ENCODE measurements at places on chromosomes 4 and X.

DNA sequence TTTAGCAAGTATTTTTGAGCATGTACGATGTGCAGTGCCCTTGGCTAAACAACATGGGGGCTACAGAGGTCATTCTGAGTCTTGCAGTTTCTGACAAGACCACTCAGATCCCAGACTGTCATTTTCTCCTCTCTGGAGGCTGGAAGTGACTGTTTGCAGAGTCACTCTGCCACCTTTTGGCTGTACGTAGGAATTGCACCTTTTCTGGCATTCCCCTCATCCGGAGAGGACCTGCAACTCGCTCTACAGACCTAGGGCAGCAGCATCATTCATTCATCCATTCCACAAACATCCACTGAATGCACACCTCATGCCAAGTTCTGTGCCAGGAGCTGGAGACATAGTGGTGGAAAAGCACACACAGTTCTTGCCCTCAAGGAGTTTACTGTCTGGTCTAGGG, 160.4 kb upstream of the GPR101 start:
- peak; percentile 34 for DNase-seq

DNA sequence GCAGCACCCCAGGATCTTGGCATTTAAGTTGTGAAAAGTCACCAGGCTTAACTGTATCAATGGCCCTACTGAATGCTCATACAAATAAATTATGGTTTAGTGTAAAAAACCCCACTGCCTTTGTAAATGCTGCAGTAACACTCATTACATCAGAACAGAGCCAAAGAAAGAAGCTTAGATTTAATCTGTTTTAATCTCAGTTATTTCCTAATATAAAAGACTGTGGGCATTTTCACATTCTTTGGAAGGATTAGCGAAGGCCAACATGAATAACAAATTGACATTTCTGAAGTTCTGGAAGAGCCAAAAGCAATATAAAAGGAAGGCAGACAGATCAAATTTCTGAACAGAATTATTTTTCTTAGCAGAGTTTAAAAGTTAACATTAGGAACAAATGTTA, 140.0 kb upstream of the HCCS start:
- no peak for DNase-seq

DNA sequence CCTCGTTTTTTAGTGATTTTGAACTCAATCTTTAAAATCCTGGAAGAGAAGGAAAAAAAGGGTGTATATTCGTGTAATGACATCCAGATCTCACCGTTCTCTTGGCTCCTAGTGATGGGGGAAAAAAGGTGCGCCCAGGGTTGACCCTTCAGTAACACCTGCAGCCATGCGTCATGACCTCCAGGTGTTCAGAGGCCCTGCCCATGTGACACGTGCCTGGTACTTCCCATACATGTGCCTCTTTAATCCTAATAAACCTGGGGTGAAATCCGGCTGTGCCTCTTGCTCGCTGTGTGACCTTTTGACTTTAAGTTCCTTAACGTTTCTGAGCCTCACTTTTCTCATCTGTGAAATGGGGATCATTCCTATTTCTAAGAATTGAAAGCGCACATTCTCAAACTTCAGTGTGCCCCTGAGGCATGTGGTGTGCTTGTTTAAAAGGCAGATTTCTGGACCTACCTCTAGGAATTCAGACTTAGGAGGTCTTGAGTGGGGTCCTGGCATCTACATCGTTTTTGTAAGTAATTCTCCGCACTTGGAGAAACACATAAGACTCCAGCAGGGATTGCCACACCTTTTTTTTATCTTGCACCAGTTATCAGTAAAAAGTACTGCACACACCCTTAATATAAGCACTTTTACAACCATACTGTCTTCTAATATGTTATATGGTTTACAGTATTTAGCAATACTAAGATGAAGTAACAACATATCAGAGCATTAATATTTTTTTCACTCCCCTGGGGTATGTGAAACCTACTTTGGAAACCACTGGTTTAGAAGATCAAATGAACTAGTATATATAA, 90.1 kb downstream of the RELL1 start:
- DNase-seq: no peak

DNA sequence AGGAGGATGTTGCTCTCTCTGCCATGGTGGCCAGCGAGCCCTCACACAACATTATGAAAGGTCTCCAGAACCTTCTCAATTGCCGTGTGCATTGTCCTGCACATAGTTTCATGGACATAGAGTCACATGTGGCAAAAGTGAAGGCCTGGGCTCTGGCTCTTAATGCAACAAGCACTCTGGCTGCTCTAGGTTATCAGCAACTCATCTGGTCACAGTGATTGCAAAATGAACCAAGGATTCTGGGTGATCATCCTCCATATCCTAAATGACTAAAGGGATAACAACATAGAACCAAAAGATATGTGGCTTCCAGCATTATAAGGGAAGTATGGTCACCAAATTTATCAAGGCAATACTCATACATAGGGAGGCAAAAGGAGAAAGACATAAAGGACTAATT, 175.2 kb downstream of the MGST2 start:
- DNase-seq: no peak

- DNase-seq: no peak
Observed at GRCh38 chr4:53598483-53598882, 7.2 kb upstream of the LNX1 start.

GRCh38 chr4:188612659-188613058, 473.4 kb downstream of the TRIML1 start:
- peak; percentile 65 for DNase-seq

- DNase-seq: no peak
Observed at GRCh38 chrX:136710325-136710951, 62.5 kb downstream of the CD40LG start.

DNA sequence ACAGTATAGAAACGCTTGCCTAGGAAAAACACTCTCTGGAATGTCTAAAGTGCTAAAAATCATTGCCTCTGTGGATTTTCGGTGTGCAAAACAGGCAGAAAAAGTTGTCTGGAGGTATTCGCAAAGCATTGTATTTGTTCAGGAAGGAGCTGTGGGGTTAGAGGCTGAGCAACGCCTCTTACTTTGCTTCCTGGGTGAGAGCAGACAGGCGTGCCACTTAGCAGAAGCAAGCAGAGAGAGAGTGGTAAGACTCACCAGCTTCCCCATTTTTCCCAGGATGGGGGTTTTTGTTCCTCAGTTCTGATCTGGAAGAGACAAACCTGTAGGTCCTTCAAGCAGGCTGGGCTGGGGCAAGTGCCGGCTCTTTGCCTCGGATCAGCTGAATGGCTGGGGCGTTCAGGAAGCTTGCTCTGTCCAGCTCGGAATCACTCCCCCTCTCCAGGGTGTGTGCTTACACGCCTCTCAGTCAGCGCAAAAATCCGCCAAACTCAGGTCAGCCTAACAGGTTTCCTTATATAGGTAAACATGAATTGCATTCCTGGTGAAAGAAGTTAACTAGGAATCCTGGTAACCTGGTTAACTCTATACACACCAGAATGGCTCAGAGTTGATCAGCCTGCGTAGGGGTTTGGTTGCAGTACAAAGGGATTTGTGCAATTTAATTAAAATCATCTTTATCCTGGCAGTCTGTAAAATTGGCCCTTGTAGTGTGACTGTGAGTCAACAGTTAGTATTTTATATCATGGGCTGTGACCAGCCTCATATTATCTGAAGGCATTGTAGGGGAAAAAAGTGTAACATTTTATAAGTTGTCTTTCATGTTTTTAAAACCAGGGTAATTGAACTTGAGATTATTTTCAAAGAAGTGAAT, 213.1 kb upstream of the MID1 start:
- peak; percentile 75 for DNase-seq

DNA sequence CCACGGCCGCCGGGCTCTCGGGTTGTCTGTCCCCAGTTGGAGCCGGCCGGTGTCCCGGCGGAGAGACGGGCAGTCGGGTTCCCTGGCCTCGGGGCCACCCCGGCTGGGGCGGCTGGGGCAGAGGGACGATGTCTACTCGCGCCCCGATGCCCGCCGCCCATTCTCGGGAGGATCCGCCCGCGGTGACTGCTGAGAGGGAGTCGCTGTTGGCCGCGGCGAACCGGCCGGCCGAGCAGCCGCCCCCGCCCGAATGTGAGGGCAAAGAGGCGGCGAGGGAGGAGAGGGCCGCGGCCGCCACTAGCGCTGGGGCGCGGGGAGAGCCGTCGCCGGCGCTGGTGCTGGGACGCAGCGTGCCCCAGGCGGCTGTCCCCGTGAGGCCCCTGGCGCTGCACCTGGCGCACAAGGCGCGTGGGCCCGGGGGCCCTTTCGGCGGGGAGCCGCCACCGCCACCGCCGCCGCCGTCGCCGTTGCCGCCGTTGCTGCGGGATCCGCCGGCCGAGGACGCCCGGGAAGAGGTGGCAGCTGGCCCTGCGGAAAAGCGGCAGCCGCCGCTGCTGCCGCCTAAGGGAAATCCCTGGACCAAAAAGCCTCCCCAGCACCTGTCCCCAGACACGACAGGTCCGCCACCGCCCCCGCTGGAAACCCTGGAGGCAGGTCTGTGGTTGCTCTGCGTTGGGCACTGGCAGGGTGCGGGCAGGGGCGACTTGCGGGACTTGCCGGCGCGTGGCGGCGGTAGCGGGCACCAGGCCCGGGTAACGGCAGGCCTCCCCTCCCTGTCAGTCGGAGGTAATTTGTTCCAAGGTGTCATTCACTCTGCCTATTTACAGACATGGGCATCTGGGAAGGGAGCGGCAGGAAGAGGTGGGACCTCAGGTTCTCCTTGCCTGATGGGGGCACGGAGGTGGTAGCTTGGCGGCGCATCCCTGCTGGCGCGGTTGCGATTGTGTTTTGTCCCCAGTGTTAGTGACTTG, 739 bp downstream of the LARP1B start:
- DNase-seq: peak; percentile 86

DNA sequence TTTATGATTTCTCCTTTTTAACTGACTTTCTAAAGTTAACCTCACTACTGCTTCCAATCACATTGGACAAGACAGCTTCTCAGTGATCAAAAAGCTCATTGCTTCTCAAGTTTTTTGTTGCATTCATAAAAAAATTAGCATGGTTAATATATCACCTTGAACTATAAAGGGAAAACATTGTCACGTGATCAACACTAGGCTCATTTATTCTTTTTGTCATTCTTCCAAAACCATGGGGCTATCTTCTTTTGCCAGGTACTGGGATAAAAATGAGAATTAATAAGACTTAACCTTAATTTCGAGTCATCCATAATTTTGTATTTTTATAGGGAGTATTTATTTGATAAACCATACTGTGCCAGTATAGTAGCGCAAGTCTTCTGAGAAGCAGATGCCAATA, 1105.9 kb upstream of the TENM3 start:
- DNase-seq: no peak

GRCh38 chr4:147340111-147340510, 140.8 kb upstream of the EDNRA start:
- no peak for DNase-seq

- no peak for DNase-seq
Observed at GRCh38 chrX:18966624-18967023, 17.3 kb downstream of the PHKA2 start.

DNA sequence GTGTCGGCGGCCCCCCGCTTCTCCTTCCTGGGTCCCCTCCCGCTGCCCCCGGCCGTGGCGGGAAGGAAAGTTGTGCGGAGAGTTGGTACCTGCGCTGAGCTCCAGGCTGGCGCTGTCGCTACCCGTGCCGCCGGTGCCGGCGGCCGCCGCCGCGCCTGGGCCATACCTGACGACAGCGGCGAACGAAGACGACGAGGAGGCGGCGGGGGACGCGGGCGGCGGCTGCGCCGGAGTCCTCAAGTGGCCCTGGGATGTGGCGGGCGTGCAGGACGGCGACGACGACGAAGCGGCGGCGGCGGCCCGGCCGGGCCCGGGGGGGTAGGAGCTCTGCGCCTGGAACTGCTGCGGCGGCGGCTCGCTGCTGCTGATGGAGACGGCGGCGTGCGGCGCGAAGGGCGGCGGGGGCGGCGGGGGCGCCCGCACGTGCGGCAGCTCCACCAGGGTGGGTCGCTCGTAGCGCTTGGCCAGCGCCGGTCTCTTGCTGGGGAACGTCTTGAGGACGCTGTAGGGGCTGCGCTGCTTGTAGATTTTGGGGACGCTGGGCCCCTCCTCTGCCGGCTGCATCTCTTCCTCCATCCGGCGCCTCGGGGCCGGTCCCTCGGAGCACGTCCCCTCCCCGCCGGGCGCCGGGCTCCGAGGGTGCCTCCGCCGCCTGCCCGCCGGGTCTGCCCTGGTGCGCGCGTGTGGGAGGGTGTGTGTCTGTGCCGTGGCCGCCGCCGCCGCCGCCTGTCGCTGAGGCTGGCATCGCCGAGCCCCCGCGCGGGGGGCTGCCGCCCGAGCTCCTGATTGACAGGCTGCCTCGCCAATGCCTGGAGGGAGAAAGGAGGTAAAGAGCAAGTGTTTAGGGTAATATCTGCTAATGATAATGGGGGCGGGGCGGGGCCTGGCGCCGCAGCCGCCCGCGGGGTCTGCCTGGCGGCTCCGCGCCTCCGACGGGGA, 618 bp downstream of the BEND4 start:
- peak; percentile 46 for DNase-seq

- no peak for DNase-seq
Observed at GRCh38 chr4:130722361-130722760, 1626.4 kb downstream of the C4orf33 start.

DNA sequence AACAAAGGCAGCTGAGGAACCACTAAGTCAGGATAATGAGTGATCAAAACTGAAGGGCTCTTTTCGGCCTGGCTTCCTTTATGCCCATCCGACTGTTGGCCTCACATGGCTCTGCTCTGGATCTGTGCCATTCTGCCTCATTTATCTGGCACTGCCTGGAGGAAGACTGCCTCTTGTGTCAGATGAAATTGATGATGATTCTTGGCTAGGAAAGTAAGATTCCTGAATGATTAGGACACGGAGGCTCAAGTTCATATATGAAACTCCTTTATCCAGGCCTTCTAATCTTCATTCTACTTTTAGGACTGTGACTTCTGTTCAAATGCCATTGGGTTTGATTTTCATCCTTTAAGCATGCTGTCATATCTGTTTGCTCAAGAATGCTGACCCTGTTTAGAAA, 475.4 kb upstream of the RPS6KA3 start:
- DNase-seq: no peak

DNA sequence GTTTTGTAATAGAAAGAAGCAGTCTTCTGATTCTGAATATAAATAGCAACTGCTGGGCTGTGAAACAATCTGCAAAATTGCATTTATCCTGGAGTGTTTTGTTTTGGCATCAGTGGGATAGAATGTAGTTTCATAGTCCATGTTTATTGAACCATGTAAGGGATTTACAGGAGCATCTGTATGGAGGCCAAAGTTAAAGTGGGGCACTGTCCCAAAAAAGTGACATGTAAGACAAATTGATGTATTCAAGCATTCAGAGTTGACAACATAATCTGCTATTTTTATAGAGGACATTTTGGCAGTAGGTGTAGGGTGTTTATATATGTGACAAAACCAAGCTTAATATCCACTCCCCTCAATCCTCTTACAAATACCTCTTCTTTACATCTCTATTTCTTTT, 200.5 kb upstream of the ANK2 start:
- DNase-seq: no peak

DNA sequence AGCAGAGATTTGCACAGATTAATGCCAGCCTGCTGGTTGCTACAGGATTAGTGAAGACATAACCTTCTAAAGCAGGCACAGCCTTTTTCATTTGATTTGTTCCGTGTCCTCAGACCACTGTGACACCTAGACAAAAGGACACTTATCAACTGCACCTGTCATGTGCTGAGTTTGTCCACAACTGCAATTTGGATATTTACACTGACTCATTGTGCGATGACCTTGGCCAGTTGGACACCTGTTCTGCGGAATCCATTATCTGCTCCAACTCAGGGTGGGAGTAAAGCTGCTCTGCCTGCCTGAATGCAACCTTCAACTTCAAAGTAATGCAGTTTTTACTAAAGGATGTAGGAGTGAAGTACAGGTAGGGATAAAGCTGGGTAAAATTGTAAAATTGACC, 4.1 kb upstream of the NR0B1 start:
- DNase-seq: no peak

- peak; percentile 37 for DNase-seq
Observed at GRCh38 chr4:90546114-90546513, 418.9 kb downstream of the CCSER1 start.

- DNase-seq: no peak
Observed at GRCh38 chr4:121564840-121565375, 131.9 kb downstream of the ANXA5 start.

Data from NCI-H69 (cell line).